ENCODE measurements at places on chromosomes 16 and 17. TPM values are rescaled to one million over a fixed set of nuclear protein-coding genes. Genes with fewer than 3 reads are reported as not detected.

The EFNB3 gene
- total RNA-seq: 28.2 TPM

The ITGA3 gene
- 133 TPM for total RNA-seq

The CCL18 gene
- total RNA-seq: not detected

DNA sequence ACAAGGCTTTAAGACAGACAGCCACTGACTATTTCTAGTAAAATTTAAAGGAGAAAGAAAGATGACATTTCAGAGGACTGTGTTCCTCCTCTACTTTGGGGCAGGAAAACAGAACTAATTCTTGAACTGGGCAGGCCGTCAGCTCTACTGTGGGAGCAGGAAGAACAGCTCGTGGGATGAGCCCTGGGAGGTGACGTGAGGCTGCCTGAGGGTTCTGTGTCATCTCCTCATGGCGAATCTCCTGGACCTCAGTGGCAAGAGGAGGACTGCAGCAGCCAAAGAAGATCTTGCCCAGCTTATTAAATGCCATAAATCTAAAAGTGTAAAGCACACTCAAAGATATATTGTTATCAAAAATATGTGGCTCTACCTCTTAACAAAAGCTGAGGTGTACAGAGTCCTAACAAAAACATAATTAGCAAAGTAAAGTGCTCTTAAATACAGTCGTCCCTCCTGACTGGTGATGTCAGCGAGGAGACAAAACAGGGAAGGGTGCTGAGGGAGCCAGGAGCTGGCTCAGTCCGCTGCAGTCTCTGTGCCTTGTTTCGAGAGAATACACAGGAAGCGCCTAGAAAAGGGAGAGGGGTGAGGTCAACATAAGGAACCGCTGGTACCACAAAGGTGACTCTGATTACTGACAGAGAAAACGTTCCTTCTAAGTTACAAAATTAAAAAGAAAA, 58.0 kb downstream of the CREBBP start:
- no peak for DNase-seq

DNA sequence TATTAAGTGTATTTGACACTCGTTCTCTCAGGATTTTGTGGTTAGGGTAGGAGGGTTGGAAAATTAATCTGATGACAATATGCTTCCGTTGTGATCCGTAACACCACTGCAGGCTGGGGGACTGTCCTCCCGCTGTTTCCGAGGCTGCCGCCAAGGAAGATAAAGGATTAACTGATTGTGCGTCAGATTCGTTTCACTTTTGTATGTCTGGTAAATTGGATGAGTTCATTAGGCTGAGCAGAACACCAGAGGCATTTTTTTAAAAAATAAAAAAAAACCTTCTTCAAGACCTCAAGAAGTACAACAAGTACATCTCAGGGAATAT, 486.7 kb upstream of the SALL1 start:
- DNase-seq: no peak

DNA sequence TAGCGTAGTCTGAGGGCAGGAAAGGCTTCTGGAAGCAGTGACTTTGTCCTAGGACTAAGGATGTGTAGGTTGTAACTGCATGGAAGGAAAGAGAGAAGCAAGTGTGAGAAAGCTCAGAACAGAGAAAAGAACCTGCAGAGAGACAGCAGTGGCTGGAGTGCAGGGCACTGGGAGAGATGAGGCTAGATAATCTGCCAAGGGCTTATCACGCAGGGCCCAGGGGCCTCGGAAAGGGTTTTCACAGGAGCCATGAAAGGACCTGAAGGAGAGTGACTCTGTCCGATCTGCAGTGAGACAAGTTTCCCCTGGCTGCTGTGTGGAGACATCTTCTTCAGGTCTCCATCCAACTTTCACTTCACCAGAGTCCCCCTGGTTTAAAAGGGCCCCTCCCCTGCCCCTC, 7.1 kb upstream of the SRCAP start:
- DNase-seq: no peak

GRCh38 chr16:80893686-80894085, 89.3 kb upstream of the CDYL2 start:
- no peak for DNase-seq

Measured in mesothelial cell of epicardium (in vitro differentiated cells).